ENCODE measurements at places on chromosomes 7 and 10.

DNA sequence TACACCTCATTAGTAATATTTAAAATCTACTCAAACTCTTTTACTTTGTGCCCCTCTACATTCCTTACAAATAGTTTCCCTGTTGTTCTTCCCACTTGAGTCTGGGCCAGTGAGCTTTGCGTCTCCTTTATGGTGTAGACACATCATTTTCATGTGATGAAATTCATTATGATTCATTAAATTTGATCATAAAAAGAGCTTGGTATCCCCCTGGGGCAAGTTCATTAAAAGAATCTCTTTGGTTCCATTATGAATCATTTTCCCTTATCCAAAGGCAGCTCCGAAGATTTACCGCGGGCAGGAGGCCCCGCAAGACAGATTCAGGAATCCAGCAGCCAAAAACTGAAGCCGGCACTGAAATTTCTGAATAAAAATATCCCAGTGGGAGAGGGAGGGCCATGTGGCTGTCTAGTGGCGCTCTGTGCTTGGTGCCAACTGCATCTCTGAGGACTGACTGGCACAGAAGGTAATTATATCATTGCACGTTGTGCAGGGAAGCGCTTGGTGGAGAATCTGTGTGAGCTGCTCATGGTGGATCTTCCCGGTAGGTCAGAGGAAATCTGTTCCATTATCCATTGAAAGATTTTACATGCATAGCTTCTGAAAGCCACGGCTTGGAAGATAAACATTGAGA is 151.4 kb upstream of the PITRM1 start:
- no peak for DNase-seq

DNA sequence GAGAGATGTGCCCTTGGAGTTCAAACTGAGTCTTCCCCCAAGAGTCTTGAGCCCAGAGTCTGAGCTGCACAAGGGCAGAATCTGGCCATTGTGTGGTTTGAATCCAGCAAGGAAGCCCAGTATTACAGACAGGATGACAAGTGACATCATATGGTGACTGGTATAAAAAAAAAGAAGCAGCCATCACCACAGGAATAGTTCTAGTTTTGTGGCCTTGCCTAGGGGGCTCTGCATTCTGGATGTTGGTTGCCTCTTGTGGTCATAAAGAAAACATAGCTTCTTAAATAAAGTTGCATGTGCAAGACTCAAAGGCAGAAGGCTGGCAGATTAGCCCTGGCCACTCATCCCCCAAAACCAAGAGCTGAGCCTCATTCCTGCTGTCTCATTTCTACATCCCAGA is 16.8 kb upstream of the LRRC72 start:
- no peak for DNase-seq

DNA sequence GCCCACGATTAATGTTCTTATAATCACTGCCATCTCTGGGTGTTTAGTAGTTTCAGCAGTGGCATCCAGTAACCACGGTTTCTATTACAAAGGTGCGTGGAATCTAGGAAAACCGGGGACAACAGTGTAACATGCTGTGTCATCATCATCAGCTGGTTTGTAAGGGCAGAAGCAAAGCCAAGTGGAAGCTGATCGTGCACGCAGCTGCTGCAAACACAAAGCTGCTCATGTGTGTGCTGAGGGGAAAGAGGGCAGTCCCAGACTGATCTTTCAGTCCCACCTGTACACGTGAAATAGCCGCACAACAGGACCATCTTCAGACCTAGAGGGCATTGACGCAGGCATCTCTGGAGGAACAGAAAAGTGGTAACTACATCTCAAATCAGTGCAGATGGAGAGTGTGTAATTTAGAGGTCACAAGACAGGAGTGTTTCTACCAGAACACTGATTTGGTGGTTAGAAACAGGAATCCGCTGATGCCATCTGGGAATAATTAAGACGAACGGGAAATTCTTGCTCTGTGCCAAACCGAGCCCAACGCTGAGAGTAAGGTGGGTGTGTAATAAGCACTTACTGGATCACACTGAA is 13.4 kb downstream of the ANKRD16 start:
- no peak for DNase-seq

- no peak for DNase-seq
Observed at GRCh38 chr10:117663750-117664149, 121.2 kb downstream of the EMX2 start.

- DNase-seq = no peak
Observed at GRCh38 chr7:116988363-116988989, 35.2 kb downstream of the ST7 start.

- DNase-seq = no peak
Observed at GRCh38 chr7:39613577-39613976, 9.8 kb upstream of the RALA start.

DNA sequence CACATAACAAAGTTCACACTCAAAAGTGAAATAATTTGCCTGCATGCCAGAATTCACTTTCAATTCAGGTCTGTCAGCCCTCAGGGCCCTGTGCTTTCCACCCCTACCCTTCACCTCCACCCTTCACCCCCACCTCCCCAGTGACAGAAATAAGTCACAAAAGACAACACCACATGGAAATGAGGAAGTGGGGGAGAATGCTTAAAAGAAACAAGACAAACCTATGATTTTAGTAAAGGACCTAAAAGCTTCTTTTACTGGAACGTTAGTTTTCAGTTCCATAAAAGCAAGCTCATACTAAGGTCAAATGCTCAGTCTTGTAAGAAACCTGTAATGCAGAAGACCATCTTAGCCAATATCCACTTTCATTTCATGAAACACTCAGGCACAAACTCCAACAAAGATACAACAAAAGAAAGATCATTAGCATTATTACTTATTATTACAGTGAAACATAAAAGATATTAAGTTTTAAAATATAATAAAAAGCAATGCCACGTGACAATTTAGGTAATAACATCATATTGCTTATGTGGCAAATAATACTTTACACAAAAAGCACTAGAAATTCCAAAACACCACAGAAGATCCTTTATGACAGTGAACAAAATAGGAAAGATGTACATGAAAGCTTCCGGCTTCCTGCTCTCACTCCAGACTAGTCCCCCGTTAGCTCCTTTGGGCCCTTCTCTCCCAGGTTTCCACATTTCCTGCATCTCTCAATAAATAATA is 112.1 kb downstream of the LMBR1 start:
- no peak for DNase-seq

DNA sequence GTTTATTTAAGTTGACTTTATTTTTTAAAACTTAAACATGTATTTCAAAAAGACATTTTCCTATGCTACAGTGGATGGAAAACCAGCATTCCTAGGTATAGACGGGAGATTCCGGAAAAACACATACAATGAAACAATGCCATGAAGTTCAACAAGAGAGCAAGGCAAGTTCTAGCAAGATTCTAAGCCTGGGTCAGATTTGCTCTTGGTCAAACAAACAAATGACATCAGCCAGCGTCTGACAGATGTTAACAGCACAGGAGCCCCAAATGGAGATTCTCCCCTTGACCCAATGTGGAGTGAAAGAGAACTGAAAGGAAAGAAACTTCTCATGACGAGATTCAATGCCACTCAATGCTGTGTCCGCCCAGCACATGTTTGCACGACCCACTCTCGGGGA is 149.9 kb downstream of the NEURL1 start:
- no peak for DNase-seq

GRCh38 chr10:118871244-118871865 is 116.6 kb upstream of the CACUL1 start:
- no peak for DNase-seq

DNA sequence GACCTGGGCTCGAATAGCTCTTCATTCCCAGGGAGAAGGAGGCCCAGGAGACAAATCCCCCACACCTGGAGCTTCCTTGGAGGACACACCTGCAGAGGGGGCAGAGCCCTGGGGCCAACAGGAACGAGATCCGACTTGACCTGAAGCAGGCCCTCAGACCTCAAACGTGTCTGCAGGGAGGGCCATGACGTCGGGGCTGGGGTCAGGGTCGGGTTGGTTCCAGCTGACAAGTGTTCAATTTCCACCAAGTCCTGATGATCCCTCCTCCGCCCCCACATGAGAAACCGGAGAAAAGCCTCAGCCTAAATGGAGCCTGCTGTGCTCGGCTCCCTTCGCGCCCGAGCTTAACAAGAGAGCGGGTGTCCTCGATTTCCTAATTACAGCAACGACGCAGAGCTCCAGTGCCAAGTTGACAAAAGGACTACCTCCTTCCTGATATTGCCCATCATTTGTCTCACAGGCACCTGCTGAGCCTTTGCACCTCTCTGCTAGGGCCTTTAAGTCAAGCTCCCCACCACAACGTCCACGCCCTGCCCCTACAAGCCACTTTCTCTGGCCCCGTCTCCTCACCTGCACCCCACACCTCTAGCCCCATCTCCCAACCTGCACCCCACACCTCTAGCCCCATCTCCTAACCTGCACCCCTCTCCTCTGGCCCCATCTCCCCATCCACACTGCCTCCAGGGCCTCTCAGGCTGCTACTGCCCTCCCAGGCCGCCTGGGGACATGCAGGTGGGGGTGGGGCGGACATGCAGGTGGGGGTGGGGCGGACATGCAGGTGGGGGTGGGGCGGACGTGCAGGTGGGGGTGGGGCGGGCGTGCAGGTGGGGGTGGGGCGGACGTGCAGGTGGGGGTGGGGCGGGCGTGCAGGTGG is 519.4 kb downstream of the GLRX3 start:
- DNase-seq = no peak

- DNase-seq = no peak
Observed at GRCh38 chr7:157670490-157671357, 333.9 kb downstream of the DNAJB6 start.

GRCh38 chr7:32039000-32039756 is 31.0 kb downstream of the PDE1C start:
- DNase-seq = no peak

Data from esophagus squamous epithelium (tissue), 5 donors.